Stimulated activated CD8-positive, alpha-beta memory T cell treated with anti-CD3 and anti-CD28 coated beads, Interleukin-12 subunit alpha, Interleukin-12 subunit beta, amount 100 ng/mL, for 4 hours (primary cell): ENCODE measurements at places on chromosomes 7 and 10.

GRCh38 chr7:41054960-41055661 lies 647.8 kb downstream of the INHBA start:
- no peak for DNase-seq

- DNase-seq: no peak
These were observed 202.7 kb downstream of the PARD3 start for GRCh38 chr10:34612446-34612845.

GRCh38 chr7:88224601-88225275 lies 4.9 kb upstream of the SRI start:
- no peak for DNase-seq

- DNase-seq: no peak
These were observed 76.8 kb upstream of the AFAP1L2 start for GRCh38 chr10:114481055-114481454.

- DNase-seq: peak; percentile 49
These were observed 1.5 kb downstream of the IL15RA start for GRCh38 chr10:5975641-5976473.

DNA sequence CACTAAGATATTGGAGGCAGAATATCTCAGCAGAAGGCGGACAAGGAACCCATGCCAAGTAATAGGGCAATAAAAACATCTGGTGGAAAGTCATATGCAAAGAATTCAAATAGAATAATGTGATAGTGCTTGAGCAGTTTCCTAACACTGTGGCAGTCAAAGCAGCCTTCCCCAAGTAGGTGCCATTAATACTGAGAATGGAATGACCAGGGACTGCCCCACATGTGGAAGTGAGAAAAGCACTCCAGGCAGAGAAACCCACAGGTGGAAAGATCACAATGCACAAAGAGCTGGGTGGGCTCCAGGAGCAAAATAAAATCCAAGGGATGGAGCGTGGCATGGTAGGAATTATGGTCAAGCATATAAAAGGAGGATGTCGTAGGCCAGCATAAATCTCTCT lies 64.4 kb upstream of the NME8 start:
- no peak for DNase-seq

- no peak for DNase-seq
These were observed 24.1 kb upstream of the C10orf71 start for GRCh38 chr10:49274886-49275285.

- no peak for DNase-seq
These were observed 10.2 kb downstream of the HIPK2 start for GRCh38 chr7:139767561-139767982.

GRCh38 chr7:51186531-51186930 lies 130.1 kb downstream of the COBL start:
- no peak for DNase-seq

DNA sequence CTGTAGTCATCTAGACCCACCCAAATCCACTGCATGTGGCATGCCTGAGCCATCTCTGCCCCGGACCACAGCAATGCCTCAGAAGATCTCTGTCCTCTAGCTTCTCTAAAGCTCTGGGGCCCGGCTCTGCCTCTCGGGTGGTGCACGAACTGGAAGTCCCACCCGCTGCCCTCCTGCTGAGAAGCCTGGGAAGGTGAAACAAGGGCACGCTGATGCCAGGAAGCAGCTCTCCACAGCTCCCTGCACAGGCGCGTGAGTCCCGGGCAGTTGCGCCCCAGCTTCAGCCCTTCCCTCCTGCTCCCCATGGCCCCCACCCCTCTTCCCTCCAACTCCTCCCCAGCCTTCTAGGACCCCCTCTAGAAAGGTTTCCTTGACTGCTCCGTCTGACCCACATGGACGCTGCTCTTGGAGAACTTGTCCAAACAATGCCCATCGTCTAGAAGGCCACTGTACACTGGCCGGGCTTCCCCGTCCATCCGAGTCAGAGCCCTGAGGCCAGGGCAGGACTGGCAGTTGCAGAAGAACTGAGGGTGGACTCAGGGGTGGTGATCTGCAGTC lies 12.8 kb downstream of the KCNH2 start:
- DNase-seq: no peak

GRCh38 chr7:71485586-71485985 lies 353.6 kb downstream of the GALNT17 start:
- DNase-seq: no peak

- DNase-seq: no peak
These were observed 254.6 kb downstream of the OTUD1 start for GRCh38 chr10:23693501-23693901.
